ENCODE measurements at places on chromosomes 1 and 21.

GRCh38 chr1:42756956-42757891 lies 9.6 kb downstream of the P3H1 start:
- DNase-seq: peak; percentile 46

GRCh38 chr1:235168375-235168774 lies 7.3 kb upstream of the RBM34 start:
- no peak for DNase-seq

GRCh38 chr1:108830119-108831008 lies 26.5 kb downstream of the AKNAD1 start:
- DNase-seq: no peak

GRCh38 chr1:41241749-41242341 lies at the start of gene SCMH1:
Gene SCMH1, minus strand, starts transcription at chr1:41242306. Its CDS starts 56,173 bp downstream, at chr1:41186133.
- DNase-seq: peak; percentile 58

- no peak for DNase-seq
Measured at GRCh38 chr1:179794146-179794545, 51.1 kb downstream of the FAM163A start.

DNA sequence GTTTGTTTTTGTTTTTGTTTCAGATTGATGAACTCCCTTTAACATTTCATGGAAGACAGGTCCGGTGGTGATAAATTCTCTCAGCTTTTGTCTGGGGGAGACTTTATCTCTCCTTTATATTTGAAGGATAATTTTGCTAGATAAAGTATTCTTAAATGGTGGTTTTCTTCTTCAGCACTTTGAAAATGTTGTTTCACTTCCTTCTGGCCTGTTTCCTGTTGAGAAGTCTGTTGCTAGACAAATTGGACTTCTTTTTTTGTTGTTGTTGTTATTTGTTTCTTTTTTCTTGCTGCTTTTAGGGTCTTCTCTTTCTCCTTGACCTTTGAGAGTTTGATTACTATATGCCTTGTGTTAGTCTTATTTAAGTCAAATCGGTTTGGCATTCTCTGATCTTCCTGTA lies 50.8 kb downstream of the CRP start:
- no peak for DNase-seq

DNA sequence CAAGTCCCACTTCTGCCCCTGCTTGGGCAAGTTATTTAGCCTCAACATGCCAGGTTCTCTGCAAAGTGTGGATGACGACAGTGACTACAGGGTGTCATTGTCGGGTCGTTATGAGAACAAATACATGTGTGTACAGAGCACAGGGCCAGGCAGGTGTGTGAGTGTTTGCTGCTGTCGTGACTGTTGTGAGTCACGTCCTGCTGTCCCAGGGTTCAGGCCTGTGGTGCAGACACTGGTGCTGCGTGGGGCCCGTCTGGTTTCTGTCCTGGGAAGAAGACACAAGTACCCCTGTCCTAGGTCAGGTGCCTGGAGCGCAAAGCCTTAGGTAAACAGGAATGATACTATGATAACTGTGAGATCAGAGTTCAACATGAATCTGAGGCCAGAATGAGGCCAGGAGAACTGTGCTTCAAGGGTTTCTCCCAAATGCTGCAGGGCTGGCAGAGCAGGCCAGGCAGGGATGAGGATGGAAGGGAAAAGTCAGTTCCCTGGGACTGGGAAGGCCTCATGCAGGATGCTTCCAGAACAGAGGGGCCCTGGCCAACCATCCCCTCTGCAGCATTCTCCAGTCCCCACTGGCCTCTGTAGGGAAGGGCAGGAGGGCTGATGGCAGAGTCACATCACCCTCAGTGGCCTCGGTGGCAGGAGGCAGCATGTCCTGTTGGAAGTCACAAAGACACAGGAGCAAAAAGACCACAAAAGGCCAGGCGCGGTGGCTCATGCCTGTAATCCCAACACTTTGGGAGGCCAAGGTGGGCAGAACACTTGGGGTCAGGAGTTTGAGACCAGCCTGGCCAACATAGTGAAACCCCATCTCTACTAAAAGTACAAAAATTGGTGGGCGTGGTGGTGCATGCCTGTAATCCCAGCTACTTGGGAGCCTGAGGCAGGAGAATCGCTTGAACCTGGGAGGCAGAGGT lies 15.7 kb downstream of the GPR157 start:
- no peak for DNase-seq

GRCh38 chr1:170939476-170939875 lies 4.1 kb downstream of the MROH9 start:
- DNase-seq: no peak

- DNase-seq: no peak
Measured at GRCh38 chr1:84174051-84174556, 30.0 kb downstream of the PRKACB start.

DNA sequence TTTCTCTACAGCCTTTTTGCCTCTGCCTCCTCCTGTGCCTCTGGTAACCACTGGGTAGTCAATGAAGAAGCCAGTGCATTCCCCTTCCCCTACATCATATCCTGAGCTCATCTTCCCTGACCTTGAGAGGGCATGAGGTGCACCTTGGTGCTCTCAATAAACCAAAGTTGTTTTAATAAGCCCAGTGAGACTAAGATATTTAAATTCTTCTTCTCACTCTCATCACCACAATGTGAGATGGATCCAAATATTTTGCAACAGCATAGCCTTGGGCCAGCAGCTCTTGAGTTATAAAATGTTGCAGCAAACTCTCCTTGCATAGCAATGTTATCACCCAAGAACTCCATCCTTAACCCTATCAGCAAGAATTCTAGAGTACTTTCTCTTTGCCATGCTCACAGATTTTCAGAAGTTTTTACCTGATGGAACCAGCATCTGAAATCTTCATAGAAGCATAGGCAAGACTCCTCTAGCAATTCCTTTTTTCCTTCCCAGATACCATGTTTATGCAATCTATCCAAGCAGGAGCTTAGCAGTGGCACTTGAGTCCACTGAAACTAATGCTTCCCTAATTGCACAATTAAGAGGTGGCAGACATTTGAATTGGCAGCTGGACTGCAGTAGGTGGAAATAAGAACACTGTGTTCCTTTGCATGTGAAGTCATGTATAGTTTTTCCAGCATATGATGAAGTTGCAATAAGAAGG lies 36.8 kb downstream of the CDC7 start:
- no peak for DNase-seq

- DNase-seq: no peak
Measured at GRCh38 chr1:241869022-241869421, 21.0 kb downstream of the EXO1 start.

DNA sequence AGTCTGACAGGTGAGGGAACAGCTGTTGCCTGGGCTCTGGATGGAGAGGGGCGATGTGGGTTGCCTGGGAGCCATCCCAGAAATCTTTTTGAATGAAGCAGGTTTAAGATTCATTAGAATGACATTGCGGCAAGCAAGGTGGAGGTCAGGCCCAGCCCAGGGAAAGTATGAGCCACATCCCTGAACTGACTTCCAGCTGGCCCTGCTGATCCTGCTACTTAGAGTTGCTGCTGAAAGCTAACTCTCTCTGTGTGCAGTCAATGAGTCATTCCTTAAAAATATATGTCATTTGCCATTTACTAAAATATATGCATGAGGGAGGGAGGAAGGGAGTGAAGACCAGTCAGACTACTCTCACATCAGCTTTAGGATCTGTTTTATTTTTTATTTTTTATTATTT lies 54.3 kb upstream of the RAB3GAP2 start:
- no peak for DNase-seq

- DNase-seq: no peak
Measured at GRCh38 chr1:231828182-231828920, 201.8 kb downstream of the DISC1 start.

GRCh38 chr1:54835970-54836369 lies 34.8 kb upstream of the TTC22 start:
- DNase-seq: no peak

- DNase-seq: no peak
Measured at GRCh38 chr1:47993416-47993740, 3.8 kb downstream of the TRABD2B start.

GRCh38 chr1:117664314-117664713 lies 58.5 kb downstream of the TENT5C start:
- peak; percentile 90 for DNase-seq

DNA sequence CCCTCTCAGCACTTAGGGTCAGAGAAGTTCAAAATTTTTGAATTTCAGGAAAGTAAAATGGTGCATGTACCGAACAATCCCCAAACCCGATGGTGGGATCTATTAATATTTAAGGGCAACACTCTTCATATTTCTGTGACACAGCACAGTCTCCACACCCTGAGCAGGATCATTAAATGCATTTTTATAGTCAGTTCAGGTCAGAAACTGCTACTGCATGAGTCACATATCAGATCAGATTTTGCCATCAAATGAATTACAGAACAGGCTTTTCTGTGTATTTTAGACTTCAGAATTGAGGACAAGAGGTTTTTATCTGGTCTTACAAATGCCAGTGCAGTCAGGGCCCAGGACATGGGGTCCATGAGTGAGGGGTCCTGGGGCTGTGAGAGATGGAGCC lies 79.2 kb downstream of the RIPK4 start:
- DNase-seq: no peak

- DNase-seq: no peak
Measured at GRCh38 chr1:184028854-184029623, 8.5 kb downstream of the COLGALT2 start.

- DNase-seq: no peak
Measured at GRCh38 chr1:7100479-7100878, 315.2 kb downstream of the CAMTA1 start.

DNA sequence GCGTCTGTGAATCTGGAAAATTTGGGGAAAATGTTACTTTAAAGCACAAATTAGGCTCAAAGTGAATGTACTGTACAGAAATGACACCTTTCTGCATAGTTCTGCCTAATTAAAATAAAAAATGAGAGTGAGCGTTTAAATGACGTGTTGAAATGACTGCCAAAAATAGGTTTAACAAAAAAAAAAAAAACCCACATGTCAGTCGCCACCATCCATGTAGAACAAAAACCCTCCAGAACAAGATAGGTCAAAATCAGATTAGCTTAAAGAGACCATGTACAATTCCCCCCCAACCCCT lies 745 bp downstream of the PARP1 start:
- DNase-seq: peak; percentile 53

DNA sequence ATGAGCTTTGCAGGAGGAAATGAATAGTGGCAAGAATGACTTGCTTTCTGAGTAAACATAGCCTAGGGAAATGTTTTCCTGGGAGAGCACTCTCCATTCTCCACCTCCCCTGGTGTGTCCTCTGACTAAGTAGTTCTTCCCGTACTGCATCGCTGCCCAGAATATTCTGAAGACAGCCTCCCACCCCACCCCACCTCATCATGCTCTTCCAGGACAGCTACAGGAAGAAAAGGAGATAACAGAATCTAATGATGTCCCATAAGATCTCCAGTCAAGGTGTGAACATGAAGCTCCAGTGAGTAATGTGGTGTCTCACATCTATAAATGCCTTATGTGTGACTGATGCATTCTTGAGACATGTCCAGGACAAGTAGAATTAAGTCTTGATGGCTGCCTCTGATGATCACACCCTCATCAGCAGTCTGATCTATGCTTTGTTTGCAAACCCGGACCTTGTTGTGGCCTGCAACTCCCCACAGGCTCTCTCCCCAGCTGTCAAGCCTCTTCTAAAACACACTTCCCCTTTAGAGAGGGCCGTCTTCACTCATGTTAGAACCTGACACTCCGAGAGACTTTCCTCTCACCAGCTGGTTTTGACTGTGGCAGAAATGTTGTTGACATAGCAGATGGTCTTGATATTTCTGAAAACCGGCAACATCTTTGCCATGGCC lies 183.0 kb downstream of the CYYR1 start:
- no peak for DNase-seq

- no peak for DNase-seq
Measured at GRCh38 chr1:151989211-151989862, 4.3 kb downstream of the S100A10 start.

DNA sequence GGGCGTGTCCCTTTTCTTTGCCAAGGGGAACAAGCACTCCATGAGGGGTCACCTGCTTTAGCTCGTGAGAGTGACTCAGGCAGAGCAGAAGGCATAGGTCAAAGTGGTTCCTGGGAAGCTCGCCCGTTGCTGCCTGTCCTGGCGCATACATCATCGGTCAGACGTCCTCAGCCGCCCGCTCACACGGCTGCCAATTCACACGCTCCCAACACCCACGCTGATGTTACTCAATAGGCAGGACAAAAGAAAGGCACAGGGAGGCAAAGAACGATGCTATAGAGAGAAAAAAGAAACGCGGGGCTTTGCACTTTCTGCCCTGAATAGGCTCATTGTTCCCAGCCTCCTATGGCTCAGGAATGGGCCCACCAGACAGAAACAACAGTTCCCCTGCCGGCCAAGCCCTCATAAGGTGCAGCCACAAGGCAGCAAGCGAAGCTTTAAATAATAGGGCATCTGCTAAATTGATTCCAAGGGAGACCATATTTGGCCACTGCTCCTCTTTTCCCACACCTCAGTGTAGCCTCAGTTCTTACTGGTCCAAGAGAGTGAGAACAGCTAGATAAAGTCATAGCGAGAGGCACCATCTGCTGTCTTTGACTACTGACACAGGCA lies 38.7 kb downstream of the VTCN1 start:
- DNase-seq: no peak

GRCh38 chr1:115065021-115065420 lies 24.3 kb downstream of the TSPAN2 start:
- no peak for DNase-seq

GRCh38 chr1:74830766-74831165 lies 97.8 kb downstream of the TYW3 start:
- no peak for DNase-seq

GRCh38 chr1:233569636-233570035 lies 44.3 kb upstream of the KCNK1 start:
- DNase-seq: no peak

GRCh38 chr1:214143006-214143992 lies 137.7 kb upstream of the SMYD2 start:
- DNase-seq: no peak

- DNase-seq: no peak
Measured at GRCh38 chr21:38266732-38267131, 9.9 kb downstream of the KCNJ15 start.

DNA sequence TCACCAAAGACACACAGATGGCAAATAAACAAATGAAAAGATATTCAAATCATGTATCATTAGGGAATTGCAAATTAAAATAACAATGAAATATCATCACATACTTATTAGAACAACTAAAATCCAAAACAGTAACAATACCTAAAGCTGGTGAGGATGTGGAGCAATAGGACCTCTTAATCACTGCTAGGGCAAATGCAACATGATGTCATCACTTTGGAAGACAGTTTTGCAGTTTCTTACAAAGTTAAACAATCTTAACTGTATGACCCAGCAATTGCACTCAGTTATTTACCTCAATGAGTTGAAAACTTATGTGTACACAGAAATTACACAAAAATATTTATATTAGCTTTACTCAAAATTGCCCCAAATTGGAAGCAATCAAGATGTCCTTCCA lies 47.3 kb downstream of the SELENOF start:
- no peak for DNase-seq

GRCh38 chr1:24717887-24718650 lies 27.2 kb upstream of the CLIC4 start:
- DNase-seq: no peak

DNA sequence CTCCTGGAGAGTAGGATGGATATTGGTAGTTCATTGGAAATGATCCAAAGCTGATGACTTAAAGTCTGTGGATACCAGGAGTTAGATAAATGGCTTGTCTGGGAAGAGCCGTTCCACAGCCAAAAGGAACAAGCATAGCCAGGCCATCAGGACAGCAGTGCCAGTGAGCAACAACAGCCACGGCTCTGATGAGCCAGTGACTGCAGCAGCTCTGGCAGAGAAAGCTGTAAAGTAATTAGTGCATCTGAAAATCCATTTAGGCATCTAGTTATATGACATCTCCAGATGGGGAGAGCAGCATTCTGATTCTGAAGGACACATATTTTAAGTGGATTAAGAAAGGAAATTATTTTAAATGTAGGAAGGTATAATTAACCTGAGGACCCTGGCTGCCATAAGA lies 256.2 kb upstream of the PLXNA2 start:
- DNase-seq: no peak

Data from CD4-positive, alpha-beta T cell treated with Interleukin-17A for 1 hour (primary cell).